Activated CD4-positive, alpha-beta T cell treated with anti-CD3 and anti-CD28 coated beads, Interleukin-2, amount 10 ng/mL, durations not matched to agents 7 days and 5 days (primary cell): ENCODE measurements at places on chromosomes 6 and 20.

GRCh38 chr20:3164043-3164762, 4.5 kb upstream of the FASTKD5 start:
- no peak overlapping the region for H3K4me3 ChIP-seq
- peaks cover 8% of the 10 kb centered on the region for H3K4me1 ChIP-seq
- no peak for DNase-seq
- H3K27ac ChIP-seq = no peak overlapping the region

GRCh38 chr6:12150812-12151432, 138.8 kb downstream of the HIVEP1 start:
- DNase-seq = peak; percentile 47
- no peak overlapping the region for H3K27ac ChIP-seq
- H3K4me3 ChIP-seq = no peak overlapping the region
- no peaks in the 10 kb centered on the region for H3K27me3 ChIP-seq
- peaks cover 3% of the 10 kb centered on the region for H3K36me3 ChIP-seq
- peaks cover 14% of the 10 kb centered on the region for H3K4me1 ChIP-seq

DNA sequence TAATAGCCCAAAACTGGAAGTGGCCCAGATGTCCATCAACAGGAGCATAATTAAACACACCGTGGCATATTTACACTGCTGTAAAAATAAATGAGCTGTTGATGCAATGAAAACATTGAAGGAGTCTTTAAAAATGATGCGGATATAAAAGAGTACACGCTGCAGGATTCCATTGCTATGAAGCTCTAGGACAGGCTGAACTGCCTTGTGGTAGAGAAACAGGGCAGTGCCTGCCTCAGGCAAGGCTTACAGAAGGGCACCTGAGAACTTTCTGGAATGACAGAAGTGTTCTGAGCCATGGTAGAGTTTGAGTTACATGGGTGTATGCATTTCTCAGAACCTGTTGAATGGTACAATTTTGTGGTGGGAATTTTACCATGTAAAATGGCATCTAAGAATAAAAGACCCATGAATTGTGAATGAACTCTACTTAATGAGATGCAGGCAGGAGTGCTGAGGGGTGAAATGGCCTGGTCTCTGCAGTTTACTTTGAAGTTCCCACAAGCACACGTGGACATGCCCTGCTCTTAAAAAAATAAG, 45.3 kb upstream of the RIN2 start:
- H3K27me3 ChIP-seq = no peaks in the 10 kb centered on the region
- H3K4me1 ChIP-seq = no peaks in the 10 kb centered on the region
- no peak for DNase-seq
- H3K36me3 ChIP-seq = no peaks in the 10 kb centered on the region
- H3K27ac ChIP-seq = no peak overlapping the region
- no peak overlapping the region for H3K4me3 ChIP-seq

DNA sequence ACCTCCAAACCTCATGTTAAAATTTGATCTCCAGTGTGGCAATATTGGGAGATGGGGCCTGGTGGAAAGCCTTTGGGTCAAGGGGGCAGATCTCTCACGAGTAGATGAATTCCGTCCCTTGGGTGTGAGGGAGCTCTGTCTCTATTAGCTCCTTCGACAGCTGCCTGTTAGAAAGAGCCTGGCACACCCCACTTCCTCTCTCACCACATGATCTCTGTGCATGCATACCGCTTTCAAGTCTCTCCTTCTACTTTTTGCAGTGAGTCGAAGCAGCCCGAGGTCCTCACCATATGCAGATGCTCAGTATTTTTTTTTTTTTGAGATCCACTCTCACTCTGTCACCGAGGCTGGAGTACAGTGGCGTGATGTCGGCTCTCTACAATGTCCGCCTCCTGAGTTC, 176.9 kb downstream of the SYNDIG1 start:
- no peak overlapping the region for H3K4me3 ChIP-seq
- no peak overlapping the region for H3K27ac ChIP-seq
- peaks cover 3% of the 10 kb centered on the region for H3K27me3 ChIP-seq
- no peak for DNase-seq

- no peaks in the 10 kb centered on the region for H3K36me3 ChIP-seq
- H3K27ac ChIP-seq = no peak overlapping the region
- DNase-seq = no peak
- no peaks in the 10 kb centered on the region for H3K27me3 ChIP-seq
- H3K4me3 ChIP-seq = no peak overlapping the region
These were observed 34.9 kb downstream of the FOXC1 start for GRCh38 chr6:1644516-1645060.

- no peaks in the 10 kb centered on the region for H3K36me3 ChIP-seq
- peaks cover 30% of the 10 kb centered on the region for H3K4me1 ChIP-seq
- no peak for DNase-seq
- no peak overlapping the region for H3K4me3 ChIP-seq
- H3K27me3 ChIP-seq = no peaks in the 10 kb centered on the region
These were observed 9.2 kb upstream of the FAM83C start for GRCh38 chr20:35301426-35301825.
